ENCODE measurements at places on chromosomes 3 and 15. TPM values are rescaled to one million over a fixed set of nuclear protein-coding genes. Genes with fewer than 3 reads are reported as not detected.

FES gene
- total RNA-seq = 2.2 TPM

FSD2 gene
- total RNA-seq = not detected

CHRNA5 gene
- 1.1 TPM for total RNA-seq

STRIT1 gene
- not detected for total RNA-seq

GRCh38 chr3:196969134-196969659 lies 564 bp upstream of the PIGZ start:
- H3K4me3 ChIP-seq = peak overlapping the region; percentile 79
- no peak overlapping the region for H3K27ac ChIP-seq
- DNase-seq = no peak

DNA sequence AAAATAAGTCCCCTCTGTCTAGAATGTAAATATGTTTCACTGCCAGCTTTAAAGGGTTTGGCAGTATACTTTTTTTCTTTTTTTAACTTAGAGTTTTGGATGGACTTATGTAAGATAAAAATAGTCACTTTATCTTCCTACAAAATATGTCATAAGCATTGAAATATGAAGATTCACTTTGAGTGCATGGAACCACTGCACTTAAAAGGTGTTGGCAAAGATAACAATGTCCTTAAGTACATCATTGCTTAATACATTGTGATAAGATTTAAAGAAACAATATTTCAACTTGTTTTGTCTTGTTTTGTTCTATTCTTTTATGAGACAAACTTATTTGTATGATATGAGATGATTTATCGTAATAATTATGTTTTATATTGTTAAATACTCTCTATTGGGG lies 66.3 kb upstream of the NAALADL2 start:
- H3K4me1 ChIP-seq = no peaks in the 10 kb centered on the region
- H3K4me3 ChIP-seq = no peak overlapping the region
- no peak for DNase-seq
- no peak overlapping the region for H3K27ac ChIP-seq
- H3K27me3 ChIP-seq = no peaks in the 10 kb centered on the region

- H3K27me3 ChIP-seq = no peaks in the 10 kb centered on the region
- peak overlapping the region; percentile 59 for H3K4me3 ChIP-seq
- no peak for DNase-seq
- peak overlapping the region; percentile 84 for H3K27ac ChIP-seq
Observed at GRCh38 chr3:16055606-16056211, 118.8 kb upstream of the GALNT15 start.

DNA sequence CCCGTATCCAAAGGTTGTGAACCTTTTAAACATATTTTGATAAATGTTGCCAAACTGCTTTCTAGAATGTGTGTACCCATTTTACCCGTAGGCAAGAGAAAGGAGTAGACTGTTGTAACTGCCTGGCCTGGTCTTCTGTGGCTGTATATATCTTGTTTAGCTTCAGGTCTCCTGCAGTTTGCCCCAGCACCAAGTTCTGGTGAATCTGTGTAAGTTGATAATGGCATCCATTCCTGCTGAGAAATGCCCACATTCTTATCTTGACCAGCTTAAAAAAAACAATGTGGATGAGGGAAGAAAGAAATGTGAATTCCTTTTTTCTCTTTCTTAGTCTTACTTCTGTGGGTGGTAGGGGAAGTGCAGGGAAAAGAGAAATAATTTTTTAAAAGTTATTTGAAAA lies 53.3 kb upstream of the TLE3 start:
- no peak overlapping the region for H3K4me3 ChIP-seq
- DNase-seq = no peak

DNA sequence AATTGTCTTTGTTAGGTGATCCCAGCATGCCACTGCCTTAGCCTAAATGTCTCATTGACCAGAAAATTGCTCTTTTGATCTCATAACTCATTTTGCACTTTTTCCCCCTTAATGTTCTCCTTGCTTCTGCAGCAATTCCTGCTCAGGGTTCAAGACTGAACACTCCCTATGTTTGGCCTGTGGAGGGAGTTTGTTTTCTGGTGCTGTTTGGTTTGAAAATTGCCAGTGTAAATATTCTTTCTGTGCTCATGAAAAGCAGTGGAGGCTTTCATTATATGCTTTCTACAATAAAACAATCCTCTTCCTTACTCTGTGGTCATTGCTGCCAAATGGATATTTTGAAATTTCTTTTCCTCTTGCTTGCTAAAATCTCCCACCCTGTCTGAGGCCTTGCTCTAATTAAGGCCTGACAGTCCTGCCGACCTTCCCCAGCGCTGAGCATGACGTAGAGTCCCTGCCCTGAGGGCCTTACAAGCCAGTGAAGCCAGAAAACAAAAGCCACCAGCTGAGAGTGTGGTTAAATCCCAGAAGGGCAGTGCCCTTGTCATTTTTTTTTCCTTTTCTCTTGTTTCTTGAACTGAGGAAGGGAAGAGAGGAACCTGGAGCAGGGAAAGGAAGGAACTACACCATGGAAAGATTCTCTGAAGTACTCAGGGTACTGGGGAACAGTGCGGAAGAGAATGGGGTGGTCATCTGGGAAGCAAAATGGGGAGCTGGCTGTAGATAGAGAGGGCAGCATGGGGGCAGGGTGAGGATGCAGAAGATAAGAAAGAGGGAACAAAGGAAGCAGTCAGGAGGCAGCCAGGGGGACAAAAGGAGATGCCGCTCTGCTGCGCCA lies 24.8 kb downstream of the ZBTB38 start:
- peaks cover 36% of the 10 kb centered on the region for H3K4me1 ChIP-seq
- H3K4me3 ChIP-seq = no peak overlapping the region
- H3K27ac ChIP-seq = peak overlapping the region; percentile 84
- H3K27me3 ChIP-seq = no peaks in the 10 kb centered on the region
- peaks cover 20% of the 10 kb centered on the region for H3K36me3 ChIP-seq

DNA sequence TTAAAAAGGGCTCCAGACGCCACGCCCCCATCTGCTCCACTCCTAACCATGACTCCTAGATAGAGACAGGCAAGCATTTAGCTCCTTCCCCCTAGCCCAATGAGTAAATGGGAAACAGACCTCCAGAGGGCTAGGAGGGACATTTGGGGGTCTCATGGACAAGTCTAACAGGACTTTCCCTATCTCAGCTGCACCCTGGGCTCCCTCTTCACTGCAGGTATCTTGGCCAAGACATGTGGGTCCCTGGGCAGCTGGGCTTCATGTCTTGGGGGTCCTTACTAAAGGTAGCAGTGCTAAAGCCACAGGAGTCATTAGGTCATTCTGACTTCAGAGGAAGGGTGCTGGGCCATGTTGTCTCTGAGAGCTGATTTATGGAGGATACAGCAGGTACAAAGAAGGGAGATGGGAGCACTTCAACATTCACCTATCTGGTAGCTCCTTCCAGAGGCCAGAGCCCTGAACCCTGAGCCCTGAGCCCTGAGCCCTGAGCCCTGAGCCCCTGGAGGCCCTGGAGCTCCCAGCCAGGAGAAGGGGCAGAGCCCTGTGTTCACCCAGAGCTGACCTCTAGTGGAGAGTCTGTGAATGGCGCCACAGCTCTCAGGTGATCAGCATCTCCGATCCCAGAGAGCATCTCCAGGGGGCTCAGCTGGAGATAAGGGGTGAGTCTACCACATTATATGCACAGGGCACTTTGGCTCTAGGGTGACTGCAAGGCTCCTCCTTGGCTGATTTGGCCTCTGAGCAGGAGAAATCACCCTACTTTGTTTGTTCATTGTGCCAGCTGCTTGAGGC lies 40.1 kb upstream of the EPHB1 start:
- H3K4me3 ChIP-seq = no peak overlapping the region
- peak; percentile 79 for DNase-seq
- H3K4me1 ChIP-seq = no peaks in the 10 kb centered on the region
- H3K27me3 ChIP-seq = peaks cover 8% of the 10 kb centered on the region
- no peaks in the 10 kb centered on the region for H3K36me3 ChIP-seq
- no peak overlapping the region for H3K27ac ChIP-seq

DNA sequence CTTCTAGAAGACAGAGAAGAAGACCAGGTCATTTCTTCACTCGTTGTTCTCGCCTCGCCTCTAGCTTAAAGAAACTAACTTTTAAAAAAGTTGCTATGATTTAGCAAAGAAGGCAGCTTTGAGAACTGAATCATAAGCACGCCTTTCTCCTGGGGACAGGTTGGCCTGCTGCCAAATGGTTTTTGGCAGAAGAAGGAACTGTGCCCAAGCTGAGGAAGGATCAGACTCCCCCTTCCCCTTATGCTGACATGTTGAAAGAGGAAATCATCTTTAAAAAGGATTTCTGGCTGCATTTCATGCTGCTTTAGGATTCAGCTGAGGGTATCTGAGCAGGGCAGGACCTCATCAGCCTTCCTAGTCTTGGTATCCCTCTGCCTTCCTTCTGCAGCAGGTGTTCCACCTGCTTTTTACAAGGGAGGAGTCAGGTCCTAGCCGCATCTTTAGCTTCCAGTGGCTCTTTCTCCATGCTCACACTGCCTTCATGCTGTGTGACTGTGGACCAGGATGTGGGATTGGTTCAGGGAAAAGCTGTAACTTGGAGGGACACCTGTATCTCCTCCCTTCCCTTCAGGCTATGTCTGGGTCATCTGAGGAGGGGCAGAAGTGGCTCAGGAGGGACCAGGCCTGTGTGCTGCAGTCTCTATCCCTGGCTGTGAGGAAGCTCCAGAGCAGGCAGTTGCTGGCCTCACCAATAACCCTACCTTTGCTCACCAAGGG lies 34.1 kb upstream of the HACD2 start:
- H3K4me1 ChIP-seq = peaks cover 52% of the 10 kb centered on the region
- H3K27me3 ChIP-seq = no peaks in the 10 kb centered on the region
- H3K4me3 ChIP-seq = peak overlapping the region; percentile 26
- peaks cover 8% of the 10 kb centered on the region for H3K36me3 ChIP-seq
- DNase-seq = no peak

DNA sequence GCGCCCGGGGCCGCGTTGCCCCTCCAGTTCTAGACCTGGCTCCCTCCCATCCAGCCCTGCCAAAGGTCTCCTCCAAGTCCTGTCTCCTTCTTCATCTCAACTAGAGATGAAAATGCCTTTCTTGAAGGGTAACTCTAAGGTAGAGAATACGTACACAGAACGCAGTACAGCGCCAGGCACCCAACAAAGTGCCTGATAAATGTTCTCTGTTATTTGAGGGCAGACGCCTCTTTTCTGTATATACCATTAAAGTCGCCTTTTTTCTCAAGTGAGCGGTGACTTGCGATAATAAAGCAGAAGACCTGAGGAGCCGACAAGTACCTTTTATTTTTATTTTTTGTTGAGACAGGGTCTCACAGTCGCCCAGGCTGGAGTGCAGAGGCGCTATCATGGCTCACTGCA lies 809 bp downstream of the CRTAP start:
- no peaks in the 10 kb centered on the region for H3K27me3 ChIP-seq
- H3K4me3 ChIP-seq = peak overlapping the region; percentile 84
- H3K27ac ChIP-seq = peak overlapping the region; percentile 93

Data from osteocyte (in vitro differentiated cells).